ENCODE measurements at places on chromosomes 16 and 17.

- no peak for DNase-seq
Measured at GRCh38 chr16:70152578-70153302, 20.8 kb upstream of the CLEC18C start.

DNA sequence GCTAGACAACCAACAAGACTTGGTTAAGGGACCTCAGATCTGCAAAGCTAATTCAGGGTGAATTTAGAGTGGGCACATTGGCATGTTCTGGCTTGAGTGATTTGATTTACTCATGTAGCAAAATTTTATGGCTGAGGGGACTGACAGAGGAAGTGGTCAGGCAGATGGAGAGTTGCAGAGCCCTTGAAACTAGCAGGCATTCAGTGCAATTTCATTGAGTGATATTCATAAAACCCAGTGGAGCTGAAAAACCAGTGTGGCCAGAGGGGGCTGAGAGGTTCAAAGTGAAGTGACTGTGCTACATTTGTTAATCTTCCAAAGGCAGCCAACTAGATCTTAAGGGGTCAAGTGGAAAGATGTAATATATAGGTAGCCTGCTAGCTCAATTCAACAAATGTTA, 2.2 kb upstream of the TMEM94 start:
- DNase-seq = no peak

DNA sequence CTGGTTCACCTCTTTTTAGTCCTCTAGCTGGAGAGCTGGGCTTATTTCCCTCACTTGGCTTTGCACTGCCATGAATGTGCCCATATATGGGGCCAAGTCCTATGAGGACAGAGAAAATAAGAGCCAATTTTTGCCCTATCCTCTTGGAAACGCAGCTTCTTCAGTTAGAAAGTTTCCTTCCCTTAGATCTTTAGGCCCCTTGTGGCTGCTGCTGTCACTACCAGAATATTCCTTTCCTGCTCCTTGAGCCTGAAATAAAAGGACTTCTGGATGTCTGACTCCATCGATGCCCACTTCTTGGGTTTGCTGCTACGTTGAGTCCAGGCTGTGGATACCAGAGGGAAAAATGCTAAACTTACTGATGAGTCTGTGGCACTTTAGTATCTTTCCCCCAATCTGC, 487.1 kb downstream of the GRIN2A start:
- no peak for DNase-seq

- no peak for DNase-seq
Measured at GRCh38 chr16:10178080-10178479, 4.1 kb downstream of the GRIN2A start.

- no peak for DNase-seq
Measured at GRCh38 chr17:18361837-18362697, 1.3 kb downstream of the SHMT1 start.

DNA sequence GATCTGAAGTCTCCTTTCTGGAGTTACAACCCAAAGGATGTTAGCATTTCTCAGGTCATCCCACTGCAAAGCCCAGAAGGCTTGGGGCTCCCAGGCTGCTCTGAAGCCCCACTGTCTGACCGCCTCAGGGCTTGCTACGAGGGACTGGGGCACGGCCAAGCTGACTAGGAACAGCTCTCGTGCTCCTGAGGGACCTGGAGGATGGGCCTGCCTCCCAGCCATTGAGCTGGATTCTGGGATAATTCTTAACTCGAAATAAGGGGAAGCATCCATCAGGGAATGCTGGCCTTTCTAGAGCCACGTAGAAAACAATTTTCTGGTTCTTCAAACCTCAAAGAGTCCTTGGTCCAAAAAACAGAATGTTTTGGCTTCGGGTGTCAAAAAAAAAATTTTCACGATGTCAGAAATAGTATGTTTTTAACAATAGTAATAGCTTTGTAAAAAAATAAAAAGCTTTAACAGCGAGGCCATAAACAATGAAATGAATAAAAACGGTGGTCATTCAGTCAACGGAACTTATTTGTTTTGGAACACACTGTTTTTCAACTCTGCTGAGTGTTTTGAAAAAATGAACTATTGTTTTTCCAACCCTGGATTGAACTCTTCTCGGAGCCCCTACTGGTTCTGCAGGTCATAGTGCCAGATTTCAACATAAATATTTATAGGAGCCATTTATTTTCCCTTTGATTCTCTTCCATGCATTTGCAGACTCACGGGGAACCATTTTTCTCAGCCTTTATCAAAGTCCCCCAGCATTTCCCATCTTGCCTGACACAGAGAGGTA, 16.4 kb upstream of the HERPUD1 start:
- DNase-seq = no peak

DNA sequence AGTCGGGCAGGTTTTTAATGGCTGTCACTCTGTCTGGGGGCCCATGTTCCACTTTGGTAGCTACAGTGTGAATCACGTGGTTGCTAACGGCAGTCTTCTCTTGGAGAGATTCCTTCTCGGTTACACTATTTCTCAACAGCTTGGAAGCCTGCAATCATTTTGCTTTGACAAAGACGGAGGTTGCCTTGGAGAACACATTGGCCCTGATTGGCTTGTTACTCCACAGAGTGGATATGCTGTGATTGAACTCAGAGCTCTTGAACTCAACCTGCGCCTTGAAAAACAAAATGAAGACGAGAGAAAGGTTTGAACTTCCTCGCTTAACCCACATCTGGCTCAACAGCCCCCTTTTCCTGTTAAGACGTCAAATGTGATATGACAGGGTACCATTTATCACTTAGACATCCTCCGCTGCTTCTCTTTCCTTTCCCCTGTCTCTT, 218.9 kb downstream of the MAF start:
- no peak for DNase-seq

DNA sequence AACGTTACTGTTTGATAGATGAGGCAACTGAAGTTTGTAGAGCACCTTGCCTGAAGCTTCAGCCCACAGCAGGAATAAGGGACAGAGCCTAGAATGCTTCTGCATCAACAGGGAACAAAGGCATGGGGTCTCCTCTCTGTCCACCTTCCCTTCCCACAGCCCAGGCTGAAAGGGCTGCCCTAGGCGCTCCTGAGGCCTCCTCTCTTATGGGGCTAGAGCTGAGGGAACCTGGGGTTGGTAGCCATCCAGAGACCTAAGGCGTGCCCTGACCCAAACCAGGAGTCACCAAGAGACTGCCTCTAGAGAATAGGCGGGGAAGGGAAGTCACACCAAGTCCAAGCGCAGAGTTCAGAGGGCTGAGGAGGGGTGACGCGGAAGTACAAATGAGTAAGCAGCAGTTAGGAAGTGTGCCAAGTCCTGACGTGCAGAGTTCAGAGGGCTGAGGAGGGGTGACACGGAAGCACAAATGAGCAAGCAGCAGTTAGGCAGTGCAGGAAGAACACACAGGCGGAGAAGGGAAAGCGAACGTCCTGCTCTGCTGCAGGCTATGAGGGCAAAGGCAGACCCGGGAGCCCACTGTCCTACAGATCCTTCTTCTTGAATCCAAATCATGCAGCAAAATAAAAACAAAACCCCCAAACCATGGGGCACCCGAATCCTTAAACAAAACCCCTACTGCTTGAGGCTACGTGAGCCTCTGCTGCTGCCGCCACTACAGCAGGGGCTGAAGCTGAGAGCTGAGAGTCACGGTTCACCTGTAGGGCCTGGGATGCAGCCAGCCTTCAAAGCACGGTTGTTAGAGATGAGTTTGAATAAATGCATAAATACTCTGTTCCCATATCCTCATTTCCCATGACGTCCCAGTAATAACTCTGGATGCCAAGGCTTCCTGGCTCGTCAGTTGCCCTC, 2.7 kb upstream of the SPG7 start:
- peak; percentile 96 for DNase-seq

DNA sequence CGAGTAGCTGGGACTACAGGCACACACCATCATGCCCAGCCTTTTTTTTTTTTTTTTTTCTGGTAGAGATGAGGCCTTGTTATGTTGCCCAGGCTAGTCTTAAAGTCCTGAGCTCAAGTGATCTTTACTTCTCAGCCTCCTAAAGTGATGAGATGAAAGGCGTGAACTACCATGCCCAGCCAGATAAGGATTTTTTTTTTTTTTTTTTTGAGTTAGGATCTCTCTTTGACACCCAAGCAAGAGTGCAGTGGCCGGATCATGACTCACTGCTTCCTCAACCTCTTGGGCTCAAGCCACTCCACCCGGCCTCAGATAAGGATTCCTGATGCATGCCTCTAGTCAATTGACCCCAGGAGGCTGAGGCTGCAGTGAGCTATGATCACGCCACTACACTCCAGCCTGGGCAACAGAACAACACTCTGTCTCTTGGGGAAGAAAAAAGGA, 11.2 kb upstream of the PLEKHG4 start:
- DNase-seq = no peak

- peak; percentile 13 for DNase-seq
Measured at GRCh38 chr17:15446036-15446435, 21.4 kb downstream of the CDRT4 start.

DNA sequence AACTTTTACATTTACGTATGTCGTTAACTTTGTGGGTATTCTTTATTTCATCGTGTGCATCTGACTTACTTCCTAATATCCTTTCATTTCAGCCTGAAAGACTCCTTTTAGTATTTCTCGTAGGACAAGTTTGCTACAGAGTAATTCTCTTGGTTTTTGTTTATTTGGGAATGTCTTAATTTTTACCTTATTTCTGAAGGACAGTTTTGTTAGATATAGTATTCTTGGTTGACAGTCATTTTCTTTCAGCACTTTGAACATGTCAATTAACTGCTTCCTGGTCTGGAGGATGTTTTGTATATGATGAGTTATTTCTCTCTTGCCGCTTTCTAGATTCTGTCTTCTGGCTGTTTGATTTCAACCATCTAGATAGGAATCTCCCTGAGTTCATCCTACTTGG, 109.2 kb upstream of the NACA2 start:
- no peak for DNase-seq

GRCh38 chr16:84460406-84461028, 43.9 kb downstream of the MEAK7 start:
- DNase-seq = no peak

DNA sequence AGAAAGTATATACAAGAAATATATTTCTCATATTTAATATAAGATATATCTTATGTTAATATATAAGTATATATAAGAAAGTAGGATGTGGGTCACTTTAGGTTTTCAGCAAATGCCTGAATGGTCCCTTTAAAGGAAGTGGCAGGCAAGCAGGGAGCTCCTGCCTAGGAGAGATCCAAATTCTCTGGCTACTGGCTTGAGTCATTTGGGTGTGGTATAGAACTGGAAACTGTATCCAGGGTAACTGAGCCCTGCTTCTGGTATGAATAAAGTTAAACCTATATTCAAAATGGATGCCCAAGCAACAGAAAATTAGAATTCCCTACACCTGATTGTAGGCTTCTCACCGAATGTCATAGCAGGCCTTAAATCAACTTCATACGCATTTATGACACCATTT, 144.4 kb downstream of the ZNF18 start:
- no peak for DNase-seq

DNA sequence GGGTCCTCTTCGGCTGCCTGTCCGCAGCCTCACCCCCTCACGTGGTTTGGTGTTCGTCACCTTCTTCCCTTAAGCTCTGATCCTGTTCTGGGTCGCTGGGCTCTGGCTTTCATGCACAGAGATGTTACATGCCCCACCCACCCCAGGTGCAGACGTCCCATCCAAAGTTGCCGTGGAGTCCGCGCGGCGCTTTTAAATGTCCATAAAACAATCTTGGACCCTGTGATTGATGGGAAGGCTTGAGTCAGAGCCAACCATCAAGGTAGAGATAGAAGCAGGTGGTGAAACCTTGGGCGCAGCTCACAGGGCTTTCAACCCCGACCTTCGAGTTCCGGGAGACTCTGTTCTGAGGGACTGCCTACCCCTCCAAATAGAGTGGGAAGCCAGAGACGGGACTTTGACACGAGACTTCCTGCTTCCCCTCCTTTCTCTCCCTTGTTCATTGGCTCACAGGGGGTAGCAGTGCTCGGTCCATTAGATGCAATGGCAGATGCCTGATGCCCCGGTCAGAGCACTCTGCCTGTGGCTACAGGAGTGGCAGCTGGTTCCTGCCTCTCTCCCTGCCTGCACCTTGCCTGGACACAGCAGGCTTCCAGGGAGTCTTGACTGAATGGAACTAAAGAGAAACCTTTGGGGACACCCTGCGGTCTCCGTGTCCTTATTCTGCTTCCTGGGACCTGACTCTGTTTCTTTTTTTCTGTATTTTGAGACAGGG, 4.0 kb downstream of the ENGASE start:
- no peak for DNase-seq

GRCh38 chr17:41932816-41933389, 2.5 kb downstream of the ODAD4 start:
- no peak for DNase-seq

DNA sequence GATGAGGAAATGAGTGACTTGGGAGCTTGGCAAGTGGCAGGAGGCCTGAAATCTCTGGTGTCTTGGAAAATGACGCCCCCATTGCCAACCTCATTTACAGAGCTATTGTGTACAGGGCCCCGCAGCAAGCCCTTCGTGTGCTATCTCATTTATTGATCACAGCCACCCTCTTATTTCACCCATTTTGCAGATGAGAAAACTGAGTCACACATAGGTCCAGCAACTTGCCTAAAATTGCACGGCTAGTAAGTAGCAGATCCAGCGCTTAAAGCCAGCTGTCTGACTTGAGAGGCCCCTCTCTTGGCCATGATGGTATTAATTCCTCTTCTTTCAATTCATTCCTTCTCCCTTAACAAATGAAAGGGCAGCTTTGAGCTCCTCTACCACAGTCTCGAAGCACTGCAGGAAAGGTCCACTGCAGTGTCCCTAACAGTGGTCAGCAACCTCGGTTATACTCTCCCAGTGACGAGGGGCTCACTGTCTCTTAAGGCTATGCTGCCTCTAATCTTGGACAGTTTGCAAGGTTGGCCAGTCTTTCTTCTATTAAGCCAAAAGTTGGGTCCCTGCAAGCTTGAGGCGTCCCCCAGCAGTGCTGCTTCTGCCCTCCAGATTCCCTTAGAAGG, 162.2 kb downstream of the COPRS start:
- no peak for DNase-seq

DNA sequence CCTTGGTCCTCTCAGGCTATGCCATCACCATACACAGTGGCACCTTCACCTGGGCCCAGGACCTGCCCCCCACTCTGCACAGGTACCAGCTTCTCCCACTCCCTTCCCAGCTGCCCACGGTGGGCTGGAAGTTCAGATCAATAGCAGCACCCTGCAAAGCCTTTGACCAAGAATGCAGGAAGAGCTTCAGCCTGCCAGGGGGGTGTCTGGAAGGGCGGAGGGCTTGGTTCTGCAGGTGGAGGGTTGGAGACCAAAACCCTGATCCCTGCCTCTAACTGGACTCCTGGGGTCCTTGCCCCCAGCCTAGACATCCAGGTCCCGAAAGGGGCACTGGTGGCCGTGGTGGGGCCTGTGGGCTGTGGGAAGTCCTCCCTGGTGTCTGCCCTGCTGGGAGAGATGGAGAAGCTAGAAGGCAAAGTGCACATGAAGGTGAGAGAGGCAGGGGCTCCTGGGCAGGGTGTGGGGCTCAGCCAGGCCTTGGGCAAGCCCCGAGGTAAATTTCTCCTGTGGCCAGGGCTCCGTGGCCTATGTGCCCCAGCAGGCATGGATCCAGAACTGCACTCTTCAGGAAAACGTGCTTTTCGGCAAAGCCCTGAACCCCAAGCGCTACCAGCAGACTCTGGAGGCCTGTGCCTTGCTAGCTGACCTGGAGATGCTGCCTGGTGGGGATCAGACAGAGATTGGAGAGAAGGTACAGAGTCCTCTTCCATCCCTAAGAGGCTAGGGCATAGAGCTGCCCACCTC, 34.3 kb downstream of the ABCC3 start:
- no peak for DNase-seq

Data from activated CD4-positive, alpha-beta T cell treated with anti-CD3 and anti-CD28 coated beads for 36 hours (primary cell).